ENCODE measurements at places on chromosomes 7 and 10. TPM values are rescaled to one million over a fixed set of nuclear protein-coding genes. Genes with fewer than 3 reads are reported as not detected.

DNA sequence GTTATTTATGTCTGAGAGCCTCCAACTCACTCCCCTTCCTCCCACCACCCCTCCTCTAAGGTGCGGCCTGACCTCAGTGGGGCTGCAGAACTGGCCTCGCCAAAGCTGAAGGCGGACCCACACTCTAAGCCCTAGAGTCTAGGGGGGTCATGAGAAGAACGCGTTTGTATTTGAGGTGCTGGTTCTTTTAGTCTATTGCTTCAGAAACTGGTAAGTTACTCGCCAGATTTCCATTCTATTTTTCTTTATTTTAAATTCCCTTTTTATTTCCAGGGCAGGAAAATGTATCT lies 357.5 kb downstream of the DNAJB6 start:
- DNase-seq, result no peak

DNA sequence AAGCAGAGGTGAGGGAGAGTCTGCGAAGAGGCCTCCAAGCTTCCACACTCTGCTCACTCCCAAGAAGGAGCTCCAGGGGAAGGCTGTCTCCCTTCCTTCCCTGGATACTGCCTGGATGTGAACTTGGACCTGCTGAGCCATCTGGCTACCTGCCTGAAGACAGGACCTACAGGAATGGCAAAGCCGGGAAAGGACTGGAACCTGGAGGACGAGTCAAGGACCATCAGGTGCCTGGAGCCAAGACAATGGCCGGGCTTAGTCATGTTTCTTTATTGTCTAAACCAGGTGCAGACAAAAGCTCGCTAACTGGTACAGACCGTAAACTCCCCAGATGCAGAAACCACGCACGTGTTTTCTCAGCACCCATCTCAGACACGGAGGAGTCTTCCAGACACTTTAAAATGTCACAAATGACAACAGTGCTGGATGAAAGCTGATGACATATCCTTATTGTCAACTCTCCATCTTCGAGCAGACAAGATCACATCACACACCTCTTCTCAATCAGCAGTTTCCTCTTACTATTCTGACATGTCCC lies 12.1 kb downstream of the ASB13 start:
- DNase-seq, result no peak

- peak; percentile 25 for DNase-seq
Observed at GRCh38 chr7:44530990-44531389, 10.1 kb downstream of the NPC1L1 start.

SPDYE3 gene
- not detected for polyA plus RNA-seq

DNA sequence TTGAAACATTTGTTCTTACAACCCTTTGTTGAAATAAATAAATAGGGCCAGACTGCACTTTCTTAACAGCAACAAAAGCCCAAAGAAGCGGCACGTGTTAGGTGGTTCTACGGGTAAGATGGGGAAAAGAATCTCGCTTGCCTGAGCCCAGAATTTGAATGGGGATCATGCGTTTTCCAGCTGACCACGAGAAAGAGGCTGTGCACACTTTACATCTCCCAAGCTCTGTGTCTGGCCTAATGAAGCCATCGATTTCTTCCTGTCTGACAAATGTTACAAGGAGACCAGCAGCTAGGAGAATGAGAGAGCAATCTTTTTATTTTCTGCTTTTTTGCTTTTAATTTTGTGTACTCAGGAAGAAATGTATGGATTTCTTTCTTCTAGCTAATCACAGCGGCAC lies 52.2 kb downstream of the FRMD4A start:
- DNase-seq, result no peak

DNA sequence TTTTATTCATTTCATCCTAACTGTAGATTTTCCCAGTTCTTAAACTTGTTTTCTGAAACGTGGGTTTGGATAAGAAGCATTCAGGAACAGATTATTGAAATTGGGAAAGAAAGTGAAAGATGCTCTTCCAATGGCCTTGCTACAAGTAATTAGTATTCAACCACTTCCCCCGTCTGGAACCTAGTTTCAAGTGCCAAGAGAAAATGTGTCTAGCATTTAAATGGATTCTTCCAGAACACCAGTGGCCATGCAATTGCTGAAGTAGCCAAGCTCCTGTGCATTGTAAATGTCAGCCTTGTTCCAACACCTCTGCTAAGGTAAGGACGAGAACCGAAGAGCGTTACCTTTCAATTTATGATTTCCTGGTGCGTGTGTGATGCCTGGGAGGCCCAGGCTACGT lies 68.2 kb downstream of the PFKFB3 start:
- no peak for DNase-seq

DNA sequence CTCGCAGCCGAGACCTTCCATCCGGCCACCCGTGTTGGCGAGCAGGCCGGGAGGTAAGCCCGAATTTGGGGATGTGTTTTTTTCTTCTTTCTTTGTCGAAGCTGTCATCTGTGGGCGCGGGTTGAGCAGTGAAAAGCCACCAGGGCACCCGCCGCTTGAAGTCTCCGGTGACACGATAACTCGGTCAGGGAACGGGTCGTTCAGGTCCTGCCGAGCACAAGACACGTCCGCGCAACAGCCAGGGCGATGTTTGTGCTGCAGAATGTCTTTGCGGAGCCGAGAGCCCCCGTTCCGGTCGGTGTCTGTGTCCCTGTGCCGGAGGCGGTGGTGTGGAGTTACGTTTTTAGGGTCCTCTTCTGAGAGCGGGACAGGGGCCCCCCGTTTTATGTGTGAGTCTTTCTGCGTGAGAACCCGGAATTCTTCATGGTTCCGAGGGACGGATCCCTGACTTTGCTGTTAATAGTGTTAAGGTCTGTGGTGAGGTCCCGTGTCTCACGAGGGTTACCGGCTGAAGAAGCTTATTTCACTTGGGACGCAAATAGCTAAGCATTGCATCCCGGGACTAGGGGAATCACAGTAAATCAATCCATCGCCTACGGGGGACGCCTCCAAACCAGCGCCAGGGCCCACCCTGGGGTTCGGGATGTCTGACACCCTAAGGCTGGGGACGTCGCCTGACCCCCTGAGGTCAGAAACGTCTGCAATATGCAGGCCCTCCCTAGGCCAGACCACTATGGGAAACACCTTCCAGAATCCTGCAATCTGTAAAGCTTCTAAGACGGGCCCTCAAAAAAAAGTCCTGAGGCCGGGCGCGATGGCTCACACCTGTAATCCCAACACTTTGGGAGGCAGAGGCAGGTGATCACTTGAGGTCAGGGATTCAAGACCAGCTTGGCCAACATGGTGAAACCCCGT lies 99.5 kb downstream of the ELFN1 start:
- no peak for DNase-seq

DNA sequence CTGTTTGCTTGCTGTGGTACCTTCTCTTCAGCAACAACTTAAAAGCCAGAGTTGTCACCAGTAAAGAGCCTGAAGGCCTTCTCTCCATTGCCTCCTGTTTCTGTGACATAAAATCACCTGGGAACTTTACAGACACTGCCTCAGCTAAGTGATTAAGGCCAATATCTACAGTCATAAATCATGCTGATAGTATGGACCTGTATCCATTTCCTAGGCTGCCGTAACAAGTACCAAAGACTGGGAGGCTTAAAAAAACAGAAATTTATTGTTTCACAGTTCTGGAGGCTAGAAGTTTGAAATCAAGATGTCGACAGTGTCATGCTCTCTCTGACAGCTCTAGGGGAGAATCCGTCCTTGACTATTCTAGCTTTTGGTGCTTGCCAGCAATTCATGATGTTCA lies 108.4 kb upstream of the UNC5B start:
- no peak for DNase-seq

- DNase-seq, result peak; percentile 88
Observed at GRCh38 chr10:15344876-15345285, 26.2 kb downstream of the FAM171A1 start.

- no peak for DNase-seq
Observed at GRCh38 chr10:8300925-8301324, 246.4 kb downstream of the GATA3 start.

TMEM196 gene
- 0.03 TPM for polyA plus RNA-seq

CDH23 gene
- polyA plus RNA-seq, result 0.31 TPM

GRCh38 chr7:108598153-108598552 lies 28.5 kb downstream of the DNAJB9 start:
- peak; percentile 60 for DNase-seq

DNA sequence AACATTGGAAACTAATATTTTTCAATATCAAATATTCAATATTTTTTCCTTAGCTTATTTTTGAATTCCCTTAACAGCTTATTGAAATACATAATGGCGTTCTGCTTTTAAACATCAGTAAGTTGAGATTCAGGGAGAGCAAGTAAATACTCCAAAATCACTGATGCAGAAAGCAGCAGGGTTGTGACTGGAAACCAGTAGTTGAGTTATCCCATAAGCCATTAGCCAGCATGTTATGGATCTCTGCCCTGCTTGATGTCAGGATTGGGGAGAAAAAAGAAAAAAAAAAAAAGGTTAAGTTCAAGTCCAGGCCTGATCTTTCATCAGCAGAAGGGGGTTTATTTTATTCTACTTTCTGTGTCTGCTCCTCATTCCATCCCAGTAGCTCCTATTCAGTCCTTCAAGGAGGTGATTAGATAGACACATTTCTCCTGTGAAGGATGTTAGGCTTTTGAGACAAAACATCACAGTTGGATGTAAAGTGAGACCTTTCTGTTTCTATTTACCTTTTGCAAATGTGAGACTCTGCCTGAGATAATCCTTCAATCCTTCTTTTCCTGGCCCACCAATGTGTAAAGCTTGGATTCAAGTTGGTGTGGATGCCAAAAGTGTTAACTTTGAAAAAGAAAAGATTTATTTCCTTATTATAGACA lies 110.9 kb upstream of the HDAC9 start:
- no peak for DNase-seq

DNA sequence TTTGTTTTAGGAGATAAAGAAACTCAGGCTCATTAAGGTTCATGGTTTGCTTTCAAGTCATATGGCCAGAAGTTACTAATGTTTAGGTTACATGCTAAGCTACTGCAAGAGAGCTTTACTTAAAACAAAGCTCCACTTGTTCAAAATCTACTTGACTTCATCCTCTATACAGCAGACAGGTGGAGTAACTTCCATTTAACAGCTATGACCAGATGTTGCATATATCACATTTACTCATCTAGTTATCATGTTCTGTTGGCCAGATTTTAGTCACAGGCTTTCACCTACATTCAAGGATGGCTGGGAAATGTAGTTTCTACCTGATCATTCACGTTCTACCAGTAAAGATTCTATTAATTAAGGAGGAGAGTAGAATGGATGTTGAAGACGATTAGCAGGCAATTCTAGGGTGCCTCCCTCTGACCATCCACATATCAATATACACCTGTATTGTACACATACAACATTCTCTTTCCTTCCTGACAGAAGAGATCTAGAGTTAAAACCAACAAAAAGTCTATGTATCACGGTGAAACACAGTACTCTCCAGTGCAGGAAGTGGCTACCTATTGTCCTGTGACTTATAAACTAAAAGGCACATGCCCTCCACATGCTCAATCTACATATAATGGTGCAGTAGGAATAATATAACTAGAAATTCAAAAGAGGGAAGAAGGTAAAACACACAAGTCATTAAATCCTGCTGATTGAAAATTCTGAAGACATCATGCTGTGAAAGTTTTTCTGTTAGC lies 488.0 kb downstream of the MDFIC start:
- DNase-seq, result no peak

GRCh38 chr10:8092428-8092827 lies 37.9 kb downstream of the GATA3 start:
- DNase-seq, result no peak

- peak; percentile 52 for DNase-seq
Observed at GRCh38 chr10:132546567-132547420, 9.2 kb downstream of the INPP5A start.

PTF1A gene
- 3.4 TPM for polyA plus RNA-seq

GRCh38 chr10:19421674-19422073 lies 373.1 kb downstream of the MALRD1 start:
- peak; percentile 24 for DNase-seq

DNA sequence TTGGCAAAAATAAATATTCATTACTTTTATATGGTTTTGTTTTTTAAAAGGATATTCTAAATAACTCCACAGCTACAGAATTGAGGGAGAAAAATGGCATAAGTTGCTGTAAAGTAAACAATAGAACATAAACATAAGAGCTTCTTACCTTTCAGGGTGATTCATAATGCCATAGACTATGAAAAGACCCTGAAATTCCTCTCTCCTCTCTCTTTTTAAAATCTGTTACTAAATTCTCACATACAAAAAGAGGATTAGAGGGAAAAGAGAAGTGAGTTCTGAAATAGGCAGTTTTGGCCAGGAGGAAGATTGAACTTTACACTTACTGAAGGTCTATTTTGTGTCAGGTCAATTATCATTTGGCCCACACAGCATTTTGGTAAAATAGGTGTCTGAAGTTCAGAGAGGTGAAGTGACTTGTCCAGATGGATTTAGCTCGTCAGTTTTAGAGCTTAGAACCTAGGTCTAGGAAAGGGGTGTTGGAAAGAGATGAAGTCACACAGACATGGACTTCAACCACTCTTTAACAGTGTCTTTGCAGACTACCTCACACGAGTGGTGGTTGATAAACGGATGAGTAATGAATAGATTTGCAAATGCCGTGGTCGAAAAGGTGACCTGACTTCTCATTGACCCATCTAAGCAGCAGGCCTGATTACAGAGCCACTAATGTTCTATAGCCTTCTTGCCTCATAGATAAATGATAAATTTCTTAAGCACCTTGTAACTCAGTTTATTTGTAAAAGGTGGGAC lies 190.6 kb upstream of the CCDC6 start:
- DNase-seq, result no peak

STEAP1 gene
- 9.2 TPM for polyA plus RNA-seq

AVL9 gene
- polyA plus RNA-seq, result 7.2 TPM

PLAC9 gene
- polyA plus RNA-seq, result 26.4 TPM
